Activated CD4-positive, alpha-beta T cell treated with anti-CD3 and anti-CD28 coated beads, Interleukin-2, amount 10 ng/mL, durations not matched to agents 7 days and 5 days (primary cell): ENCODE measurements at places on chromosomes 12 and 14.

GRCh38 chr12:53431187-53431586 lies 7.5 kb downstream of the AMHR2 start:
- no peak for DNase-seq

DNA sequence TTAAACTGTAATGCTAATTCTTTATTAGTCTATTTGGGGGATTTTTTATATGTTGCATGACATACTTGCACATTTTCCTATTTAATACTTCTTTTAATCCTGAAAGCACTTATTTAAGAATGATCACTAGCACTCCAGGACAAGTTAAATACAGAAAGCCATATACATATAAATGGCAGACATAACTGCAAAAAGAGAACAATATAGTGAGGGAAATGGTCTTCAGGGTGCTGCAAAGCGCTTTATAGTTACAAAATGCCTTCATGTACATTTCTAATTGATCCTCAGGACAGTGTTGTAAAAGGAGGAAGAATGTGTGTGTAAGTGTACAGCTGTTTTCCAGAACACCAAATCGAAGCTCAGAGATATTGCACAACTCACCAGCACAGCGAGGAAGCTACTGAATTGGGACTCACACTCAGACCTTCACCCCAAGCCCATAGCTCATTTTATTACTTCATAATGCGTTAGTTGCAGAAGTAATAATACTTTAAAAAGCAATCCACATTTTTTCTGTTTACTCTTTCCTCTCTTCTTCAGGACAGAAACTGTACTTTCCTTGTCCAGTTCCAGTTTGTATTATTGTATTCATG lies 428.2 kb downstream of the RAD51B start:
- DNase-seq: no peak

GRCh38 chr12:64500394-64500793 lies 48.5 kb downstream of the TBK1 start:
- DNase-seq: no peak

DNA sequence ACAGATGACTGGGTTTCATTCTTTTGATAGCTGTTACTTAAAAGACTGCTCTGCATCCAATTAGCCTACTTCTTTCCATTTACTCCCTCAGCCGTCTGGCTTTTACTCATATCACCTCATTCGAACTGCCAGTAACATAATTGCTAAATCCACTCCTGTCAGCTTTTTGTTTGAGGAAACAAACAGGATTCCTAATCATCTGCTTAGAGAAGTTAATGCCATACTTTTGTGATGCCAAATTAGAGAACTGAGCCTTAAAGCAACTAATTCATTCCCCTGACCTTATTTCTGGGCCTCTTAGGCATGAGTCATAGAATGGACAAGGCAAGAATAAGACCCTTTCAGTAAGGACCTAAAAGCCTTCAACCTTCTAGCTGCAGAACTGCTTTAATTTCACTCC lies 2.9 kb downstream of the OXA1L start:
- no peak for DNase-seq

DNA sequence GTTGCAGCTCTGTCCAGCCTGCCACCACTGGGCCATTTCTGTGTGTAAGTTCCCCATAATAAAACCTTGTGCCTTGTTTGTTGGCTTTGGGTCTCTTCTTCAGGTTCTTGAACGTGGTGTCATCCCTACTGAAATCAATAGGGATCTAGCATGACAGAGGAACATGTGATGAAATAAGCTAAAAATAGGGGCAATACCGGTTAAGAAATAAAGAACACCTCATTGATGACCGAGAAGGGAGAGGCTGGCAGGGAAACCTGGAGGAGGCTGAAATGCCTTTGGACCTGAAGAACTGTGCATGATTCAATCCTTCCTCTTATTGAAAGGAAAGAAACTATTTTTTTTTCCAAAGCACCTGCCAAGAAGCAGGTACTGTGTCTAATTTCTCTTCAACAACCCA lies 172.3 kb downstream of the PPM1H start:
- no peak for DNase-seq

DNA sequence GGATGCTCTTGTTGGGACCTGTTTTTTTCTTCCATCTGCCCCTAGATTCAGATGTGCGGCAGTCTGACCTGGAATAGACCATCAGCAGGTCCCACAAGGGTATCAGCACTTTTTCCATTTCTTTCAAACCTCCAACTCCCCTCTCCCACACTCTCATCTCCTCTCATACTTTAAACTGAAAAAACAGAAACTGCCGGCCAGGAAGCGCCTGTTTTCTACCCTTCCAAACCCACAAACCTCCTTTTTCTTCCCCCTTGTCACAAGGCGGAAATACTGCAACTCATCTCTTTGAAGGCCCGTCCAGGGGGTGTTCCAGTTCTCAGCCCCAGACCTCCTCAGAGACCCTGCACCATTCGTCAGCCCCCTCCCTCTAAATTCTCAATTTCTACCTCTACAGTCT lies 62.5 kb upstream of the FKBP4 start:
- no peak for DNase-seq

DNA sequence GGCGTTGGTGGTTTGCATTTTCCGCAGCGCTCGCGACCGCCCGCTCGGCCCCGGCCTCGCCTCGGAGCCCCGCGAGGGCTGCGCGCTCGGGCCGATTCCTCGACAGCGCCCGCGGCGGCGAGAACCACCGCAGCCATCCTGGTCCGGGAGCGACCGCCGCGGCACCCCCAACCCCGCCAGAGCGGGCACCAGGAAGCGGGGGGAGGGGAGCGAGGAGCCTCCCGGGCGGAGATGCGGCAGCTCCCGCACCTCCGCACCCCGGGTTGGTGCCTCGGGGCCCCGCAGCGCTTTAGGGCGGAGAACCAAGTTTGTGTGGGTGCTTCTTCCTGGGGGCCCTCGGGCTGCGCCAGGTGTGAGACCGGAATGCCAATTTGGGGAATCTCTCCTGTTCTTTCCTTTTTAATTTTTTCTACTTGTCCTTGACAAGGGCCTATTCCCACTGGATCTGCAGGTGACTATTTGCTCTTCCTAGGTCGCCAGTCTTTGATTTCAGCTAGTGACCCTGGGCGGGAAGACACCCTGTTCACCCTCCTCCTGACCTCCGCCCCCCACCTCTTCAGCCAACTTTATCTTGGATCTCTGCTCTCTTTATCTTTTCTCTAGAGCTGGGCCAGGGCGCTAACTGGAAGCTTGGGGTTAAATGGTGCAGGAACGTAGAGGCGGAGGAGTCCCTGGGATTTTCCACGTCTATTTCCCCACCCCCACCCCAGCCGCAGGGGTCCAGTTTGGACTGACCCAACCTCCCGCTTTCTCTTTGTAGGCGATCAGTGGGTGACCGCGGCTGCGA lies at the start of gene SOCS2:
SOCS2 (plus strand) TSS at position 751 of the 787 bp plus-strand sequence. CDS start 223 bp downstream, outside the sequence.
- DNase-seq: peak; percentile 36

GRCh38 chr12:67558775-67559174 lies 89.8 kb upstream of the DYRK2 start:
- DNase-seq: no peak

GRCh38 chr14:99001241-99001640 lies 270.8 kb downstream of the BCL11B start:
- DNase-seq: no peak

- DNase-seq: no peak
These were observed 128.0 kb upstream of the EEA1 start for GRCh38 chr12:93056971-93057535.

DNA sequence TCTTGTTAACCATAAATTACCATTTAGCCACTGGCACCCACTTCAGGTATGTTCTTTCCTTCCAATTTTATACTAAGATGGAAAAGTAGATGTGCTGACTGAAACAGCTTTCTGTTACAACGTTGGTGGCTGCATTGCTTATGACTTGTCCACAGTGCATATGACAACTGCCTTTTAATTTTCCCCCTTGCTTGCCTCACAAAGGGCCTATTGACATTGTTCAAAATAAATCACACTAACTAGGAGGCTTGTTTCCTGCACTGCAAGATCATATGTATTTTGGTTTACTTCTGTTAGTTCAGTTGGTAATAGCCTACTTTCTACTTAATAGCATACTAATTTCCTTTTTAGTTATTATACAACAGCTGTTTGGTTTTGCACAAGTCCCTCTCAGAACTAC lies 55.4 kb downstream of the SCAF11 start:
- no peak for DNase-seq
